ENCODE measurements at places on chromosomes 6 and 20.
A peak's percentile ranks its signal among the peaks of the same experiment; 100 is the strongest.

- DNase-seq = no peak
Measured at GRCh38 chr6:96923400-96923799, 1.1 kb upstream of the KLHL32 start.

- DNase-seq = peak; percentile 81
Measured at GRCh38 chr6:30213957-30214656, 901 bp upstream of the TRIM26 start.

GRCh38 chr6:160883999-160884398 is 107.6 kb upstream of the MAP3K4 start:
- no peak for DNase-seq

- peak; percentile 58 for DNase-seq
Measured at GRCh38 chr6:33314515-33314942, 651 bp upstream of the TAPBP start.

DNA sequence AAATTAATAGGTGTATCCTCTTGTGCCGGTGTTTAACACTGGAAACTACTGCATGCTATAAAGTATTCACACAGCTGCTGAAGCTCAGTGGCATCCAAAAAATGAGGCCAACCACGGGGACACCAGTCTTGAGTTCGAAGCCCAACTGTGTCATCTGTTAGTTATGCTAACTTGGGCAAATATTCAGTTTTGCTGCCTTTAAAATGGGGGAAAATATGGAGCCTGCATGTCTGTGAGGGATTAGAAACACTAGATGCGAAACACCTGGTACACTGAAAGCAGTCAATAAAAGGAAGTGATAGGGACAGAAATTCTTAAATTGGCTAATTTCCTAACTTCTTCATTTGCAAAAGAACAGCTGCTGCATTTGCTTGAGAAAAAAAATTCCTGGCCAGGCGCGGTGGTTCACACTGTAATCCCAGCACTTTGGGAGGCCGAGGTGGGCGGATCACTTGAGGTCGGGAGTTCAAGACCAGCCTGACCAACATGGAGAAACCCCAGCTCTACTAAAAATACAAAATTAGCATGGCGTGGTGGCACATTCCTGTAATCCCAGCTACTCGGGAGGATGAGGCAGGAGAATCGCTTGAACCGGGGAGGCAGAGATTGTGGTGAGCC is 36.6 kb upstream of the MLIP start:
- DNase-seq = no peak

DNA sequence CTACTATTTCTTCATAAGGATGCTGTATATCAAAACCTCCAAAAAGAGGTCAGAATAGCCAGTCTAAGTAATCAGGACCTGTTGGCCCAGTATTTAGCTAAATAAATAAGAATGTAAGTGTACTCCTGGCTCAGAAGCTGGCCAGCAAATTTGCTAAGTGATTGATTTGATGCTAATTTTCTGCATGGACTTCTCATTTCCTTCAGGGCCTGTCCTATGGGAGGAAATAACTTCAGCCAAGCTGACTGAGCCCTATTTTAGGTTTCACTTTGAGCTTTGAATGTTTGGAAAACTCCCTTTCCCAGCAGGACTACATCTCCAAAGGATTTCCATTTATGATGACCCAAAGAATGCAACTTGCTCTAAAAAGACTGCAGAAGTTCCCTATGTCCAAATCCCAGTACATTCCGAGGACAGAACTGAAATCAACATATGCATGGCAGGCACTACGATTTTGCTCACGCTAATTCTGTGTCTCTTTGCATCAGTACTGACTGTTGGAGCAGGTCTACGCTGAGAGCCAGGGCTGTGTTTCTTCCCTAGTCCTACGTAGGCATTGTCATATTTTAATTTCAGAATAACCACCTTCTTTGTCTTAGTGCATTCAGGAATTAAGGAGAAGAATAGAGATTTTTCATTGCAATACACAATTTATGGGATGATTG is 441.4 kb upstream of the PLCB4 start:
- no peak for DNase-seq

DNA sequence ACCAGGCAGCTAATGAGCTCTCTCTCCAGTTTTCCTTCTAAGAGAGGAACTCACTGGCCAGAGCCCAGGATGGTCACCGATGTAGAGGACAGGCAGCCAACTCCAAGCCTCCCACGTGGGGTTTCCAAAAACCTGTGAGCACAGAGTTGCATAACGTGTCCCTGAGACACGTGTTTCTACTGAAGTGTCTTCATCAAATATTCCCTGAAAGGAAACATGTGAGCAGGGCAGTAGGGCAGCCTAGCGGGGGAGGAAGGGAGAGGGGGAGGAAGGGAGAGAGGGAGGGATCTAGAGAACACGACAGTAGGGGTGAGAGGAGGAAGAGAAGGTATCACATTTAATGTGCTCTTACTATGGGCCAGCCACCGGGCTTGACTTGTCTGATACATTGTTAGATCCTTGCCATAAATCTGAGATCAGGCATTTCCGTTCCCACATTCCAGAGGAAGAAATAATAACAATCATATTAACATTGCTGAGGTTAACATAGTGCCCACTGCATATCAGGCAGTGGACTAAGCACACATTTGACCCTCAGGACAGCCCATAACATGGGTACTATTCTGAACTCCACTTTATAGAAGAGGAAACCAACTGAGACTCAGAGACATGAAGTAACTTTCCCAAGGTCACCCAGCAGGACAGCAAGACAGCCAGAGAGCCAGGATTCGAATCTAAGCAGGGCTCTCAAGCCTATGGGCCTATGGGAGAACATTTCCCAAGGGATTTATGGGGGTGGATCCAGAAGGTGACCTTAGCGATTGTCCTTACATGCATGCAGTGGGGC is 4.5 kb upstream of the SYS1 start:
- DNase-seq = no peak

DNA sequence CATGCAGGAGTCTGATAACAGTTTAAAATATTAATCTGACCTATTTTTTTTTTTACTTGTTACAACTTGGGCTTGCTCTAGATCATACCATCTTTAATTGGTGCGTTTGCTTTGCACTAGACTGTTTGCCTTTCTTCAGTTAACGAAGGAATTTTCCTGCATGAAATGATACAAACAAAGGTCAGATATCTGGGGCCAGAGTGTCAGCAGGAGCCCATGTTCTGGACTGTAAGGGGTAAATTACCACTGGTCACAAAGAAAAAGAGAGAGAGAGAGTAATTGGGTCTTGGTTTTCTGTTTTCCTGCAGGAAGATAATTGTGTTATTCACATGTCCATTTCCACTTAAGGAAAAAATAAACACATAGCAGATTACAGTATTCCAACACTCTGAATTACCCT is 399.4 kb upstream of the MARCKS start:
- no peak for DNase-seq

All from activated CD4-positive, alpha-beta T cell treated with anti-CD3 and anti-CD28 coated beads, Interleukin-2, amount 50 U/mL, for 48 hours (primary cell).